ENCODE measurements at places on chromosomes 16 and 17.

- peak; percentile 60 for DNase-seq
Measured at GRCh38 chr16:31713945-31714902, 159.4 kb upstream of the ZNF267 start.

DNA sequence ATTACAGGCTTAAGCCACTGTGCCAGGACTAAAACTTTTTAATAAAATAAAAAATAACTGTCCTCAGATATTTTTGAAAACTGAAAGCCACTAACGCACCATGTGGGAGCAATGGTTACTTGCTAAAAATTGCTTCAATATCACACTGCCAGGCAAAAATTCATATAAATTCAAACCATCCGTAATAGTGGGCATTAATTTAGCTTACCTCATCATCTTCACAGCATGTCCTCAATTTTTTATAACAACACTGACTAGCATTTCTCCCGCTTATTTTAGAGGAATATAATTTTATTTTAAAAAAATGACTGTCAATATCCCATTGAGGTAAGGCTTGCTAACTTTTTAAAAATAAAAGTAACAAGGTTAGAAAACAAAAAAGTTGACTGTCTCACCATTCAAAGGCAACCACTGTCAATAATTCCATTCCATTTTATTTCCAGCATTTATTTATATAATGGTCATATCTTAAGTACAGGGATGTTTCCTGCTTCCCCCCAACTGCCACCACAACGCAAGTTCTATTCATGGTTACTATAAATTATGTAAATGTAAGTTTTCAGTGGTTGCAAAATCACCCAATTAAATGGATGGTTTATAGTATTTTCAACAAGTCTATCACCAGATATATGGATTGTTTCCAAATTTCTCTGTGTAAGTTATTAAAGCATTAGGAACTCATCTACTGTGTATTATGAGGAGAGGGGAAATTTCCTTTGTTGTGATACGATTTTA is 25.4 kb downstream of the GSPT1 start:
- DNase-seq, result no peak

GRCh38 chr17:13462146-13462545 is 139.6 kb downstream of the HS3ST3A1 start:
- no peak for DNase-seq

- DNase-seq, result no peak
Measured at GRCh38 chr16:84255050-84255810, 15.4 kb upstream of the KCNG4 start.

DNA sequence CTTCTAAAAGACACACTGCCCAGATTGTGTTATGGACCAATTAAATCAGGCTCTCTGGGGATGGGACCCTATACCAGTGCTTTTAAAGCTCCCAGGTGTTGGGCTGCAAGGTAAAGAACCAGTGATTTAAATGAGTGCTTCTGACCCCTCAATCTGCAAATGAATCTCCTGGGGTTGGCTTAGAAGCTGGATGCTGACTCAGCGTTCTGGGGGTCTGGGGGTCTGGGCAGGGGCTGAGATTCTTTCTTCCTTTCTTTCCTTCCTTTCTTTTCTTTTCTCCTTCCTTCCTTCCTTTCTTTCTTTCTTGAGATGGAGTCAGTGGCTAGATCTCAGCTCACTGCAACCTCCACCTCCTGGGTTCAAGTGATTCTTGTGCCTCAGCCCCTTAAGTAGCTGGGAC is 2.0 kb upstream of the TVP23A start:
- no peak for DNase-seq

GRCh38 chr17:34024806-34025551 is 230.1 kb upstream of the CCL2 start:
- no peak for DNase-seq

GRCh38 chr17:9298135-9298534 is 276.8 kb downstream of the NTN1 start:
- DNase-seq, result no peak

- peak; percentile 75 for DNase-seq
Measured at GRCh38 chr17:58391302-58391984, 25.9 kb downstream of the RNF43 start.

GRCh38 chr17:42472709-42473521 is 14.2 kb downstream of the ATP6V0A1 start:
- no peak for DNase-seq

GRCh38 chr16:4664538-4665418 is 28.6 kb upstream of the NUDT16L1 start:
- no peak for DNase-seq

GRCh38 chr17:76467366-76467765 is at the start of gene AANAT:
AANAT (plus strand) TSS chr17:76467603; CDS start chr17:76468747, 1,144 bp downstream.
- DNase-seq, result no peak
